Sciatic nerve (tissue), 2 donors: ENCODE measurements at places on chromosomes 3 and 15.
A peak's percentile ranks its signal among the peaks of the same experiment; 100 is the strongest.

GRCh38 chr3:60434950-60435349 is 816.3 kb downstream of the FHIT start:
- DNase-seq = no peak

DNA sequence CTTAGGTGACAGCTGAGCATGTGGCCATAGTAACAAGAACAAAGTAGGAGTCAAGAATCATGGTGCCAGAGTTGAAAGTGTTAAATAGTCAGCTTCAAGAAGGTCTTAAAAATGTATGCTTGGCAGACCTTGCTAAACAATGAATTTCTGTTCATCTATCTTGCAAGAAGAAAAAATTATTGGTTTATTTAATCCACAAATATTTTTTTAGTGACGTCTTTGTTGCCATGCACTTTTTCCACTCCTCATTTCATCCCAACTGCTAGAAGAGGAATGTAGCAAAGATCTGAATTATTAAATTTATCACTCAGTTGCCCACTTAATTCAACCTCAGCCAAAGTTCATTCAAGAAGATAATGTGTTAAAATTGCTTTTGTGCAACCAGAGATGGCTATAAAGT is 3.2 kb upstream of the SLC4A7 start:
- no peak for DNase-seq

DNA sequence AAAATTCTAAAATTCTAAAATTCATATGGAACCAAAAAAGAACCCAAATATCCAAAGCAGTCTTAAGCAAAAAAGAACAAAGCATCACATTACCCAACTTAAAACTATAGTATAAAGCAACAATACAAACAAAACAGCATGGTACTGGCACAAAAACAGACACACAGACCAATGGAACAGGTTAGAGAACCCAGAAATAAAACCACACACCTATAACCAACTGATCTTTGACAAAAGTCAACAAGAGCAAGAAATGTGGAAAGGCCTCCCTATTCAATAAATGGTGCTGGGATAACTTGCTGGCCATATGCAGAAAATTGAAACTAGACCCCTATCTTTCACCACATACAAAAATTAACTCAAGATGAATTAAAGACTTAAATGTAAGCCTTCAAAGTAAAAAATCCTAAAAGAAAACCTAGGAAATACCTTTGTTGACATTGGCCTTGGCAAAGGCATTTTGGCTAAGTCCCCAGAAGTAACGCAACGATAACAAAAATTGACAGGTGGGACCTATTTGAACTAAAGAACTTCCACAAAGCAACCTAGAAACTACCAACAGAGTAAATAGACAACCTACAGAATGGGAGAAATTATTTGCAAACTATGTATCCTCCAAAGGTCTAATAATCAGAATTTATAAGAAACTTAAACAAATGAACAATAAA is 56.9 kb downstream of the TTBK2 start:
- DNase-seq = no peak

DNA sequence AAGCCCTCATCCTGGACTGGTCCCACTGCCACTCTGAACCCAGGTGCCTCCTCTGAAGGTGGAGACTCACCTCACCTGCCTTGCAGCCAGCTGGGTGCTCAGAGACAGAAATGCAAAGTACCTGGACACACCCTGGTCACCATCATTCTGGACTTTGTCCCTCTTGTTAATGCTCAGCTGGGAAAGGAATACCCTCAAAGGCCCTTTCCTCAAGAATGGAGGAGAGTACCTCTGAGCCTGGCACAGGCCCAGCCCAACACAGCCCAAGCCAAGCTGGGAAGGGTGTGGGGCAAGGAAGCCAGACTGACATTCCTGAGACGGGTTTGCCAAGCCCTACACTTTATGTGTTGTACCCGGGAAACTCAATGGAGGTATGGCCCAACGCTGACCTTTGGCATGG is 983 bp upstream of the ALAS1 start:
- DNase-seq = no peak

DNA sequence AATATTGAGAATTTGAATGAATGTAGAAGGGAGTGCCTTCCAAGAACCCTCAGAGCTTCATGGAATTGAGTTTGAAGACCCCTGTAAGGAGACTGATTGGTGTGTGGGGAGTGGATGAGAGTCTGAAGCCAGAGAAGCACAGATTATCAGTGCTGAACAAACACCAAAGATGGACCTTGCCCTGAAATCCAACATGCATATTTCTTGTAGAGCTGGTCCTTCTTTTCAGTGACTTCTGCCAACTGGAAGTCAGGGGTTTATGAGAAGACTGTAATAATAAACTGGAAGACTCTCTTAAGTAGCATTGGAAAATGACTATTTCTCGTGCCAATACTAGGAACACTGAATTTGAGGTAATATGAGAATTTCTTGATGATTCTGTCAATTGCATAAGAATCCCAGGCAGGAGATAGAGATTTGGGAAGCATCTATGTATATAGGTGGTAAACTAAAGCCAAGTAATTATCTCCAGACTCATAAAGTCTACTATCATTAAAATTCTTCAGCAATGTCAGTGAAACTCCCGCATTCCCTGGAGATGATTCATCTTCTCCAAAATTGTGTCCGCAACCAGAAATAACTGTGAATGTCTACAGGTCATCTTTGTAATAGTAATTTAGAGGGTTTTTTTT is 213.8 kb downstream of the IL5RA start:
- no peak for DNase-seq

- no peak for DNase-seq
Observed at GRCh38 chr3:142623194-142623593, 27.0 kb downstream of the PLS1 start.

DNA sequence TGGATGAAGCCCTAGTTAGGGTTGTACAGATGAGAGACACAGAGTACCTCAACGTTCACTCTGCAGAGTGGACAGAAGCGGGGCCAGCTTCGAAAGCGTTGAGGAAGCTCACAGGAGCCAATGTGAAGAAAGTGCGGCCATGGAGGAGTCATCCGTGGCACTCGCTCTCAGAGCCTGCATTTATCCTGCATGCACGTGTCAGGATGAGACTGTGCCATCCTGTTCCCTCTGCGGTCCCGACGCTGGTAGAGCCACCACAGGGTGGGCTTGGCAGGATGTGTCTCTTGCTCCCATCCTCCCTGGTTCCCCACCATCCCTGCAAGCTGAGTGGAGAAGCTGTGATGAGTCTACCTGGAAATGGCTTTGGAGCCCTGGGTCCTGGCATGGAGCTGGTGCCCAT is 39.3 kb downstream of the KLHL25 start:
- peak; percentile 33 for DNase-seq

DNA sequence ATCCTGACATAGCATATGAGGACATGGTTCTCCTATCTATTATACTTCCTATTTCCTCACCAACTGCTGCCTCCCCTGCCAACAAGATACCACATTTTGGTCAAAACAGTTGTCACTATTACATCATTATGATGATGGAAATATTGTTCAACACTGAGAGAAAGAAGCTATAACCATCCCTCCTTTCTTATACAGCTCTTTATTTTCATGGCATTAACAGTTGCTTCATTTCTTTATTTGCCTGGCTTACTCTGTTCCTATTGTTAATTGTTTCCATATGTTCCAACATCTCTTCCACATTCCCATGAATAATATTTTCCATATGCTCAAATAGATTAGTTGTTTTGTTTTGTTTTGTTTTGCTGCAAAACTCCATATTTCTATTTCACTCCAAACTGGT is 40.8 kb upstream of the FILIP1L start:
- DNase-seq = no peak

- no peak for DNase-seq
Observed at GRCh38 chr3:113277414-113277813, 66.1 kb downstream of the BOC start.

GRCh38 chr15:66682865-66683264 is 19.2 kb upstream of the SMAD6 start:
- no peak for DNase-seq

GRCh38 chr3:7333125-7333524 is 472.2 kb downstream of the GRM7 start:
- no peak for DNase-seq

- no peak for DNase-seq
Observed at GRCh38 chr3:80677796-80678195, 910.0 kb upstream of the ROBO1 start.

DNA sequence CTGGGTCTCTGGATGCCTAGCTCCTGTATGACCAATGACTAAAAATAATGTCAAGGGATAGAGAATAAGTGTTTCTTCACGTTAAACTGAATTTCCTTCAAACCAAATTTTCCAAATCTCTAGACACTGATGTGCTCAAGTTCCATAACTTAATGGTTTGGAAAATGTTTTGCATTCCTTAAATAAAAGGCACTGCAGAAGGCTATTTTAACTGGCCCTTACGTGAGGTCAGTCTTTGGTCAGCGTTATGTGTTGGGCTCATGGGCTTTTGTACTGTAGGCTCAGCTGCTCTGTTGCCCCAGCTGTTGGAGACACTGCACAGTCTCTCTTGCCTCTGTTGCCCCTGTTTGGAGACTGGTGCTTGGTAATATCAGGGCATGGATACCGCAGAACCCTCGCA is 188.5 kb downstream of the TPRG1 start:
- DNase-seq = no peak

- no peak for DNase-seq
Observed at GRCh38 chr15:29132735-29133181, 136.9 kb downstream of the NSMCE3 start.

DNA sequence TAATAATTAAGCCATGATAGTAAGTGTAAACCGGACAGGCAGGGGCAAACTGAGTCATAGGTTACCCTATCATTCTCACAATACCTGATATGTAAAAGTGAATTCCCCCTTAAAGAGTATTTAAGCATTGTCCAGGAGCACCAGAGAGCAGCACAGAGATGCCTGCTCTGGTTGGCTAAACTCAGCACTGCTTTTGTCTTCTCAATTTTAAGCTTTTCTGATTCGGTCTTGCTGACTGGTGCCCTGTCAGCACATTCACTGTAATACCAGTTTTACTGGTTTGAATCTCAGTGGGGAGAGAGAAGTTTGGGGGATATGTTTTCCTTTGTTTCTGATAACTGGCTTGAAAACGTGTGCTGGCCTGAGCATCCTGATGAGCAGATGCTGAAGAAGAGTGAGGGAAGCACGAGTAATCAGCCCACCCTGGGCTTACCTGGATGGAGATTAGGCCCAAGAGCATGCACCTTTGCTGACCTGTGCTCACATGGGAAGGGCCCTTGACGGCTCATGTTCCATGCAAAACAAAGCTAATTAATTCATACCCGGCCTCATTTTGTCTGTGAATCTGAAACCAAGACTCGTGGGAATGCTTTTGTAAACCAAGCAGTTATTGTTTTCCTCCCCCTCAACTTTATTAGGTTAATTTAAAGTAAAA is 208.5 kb upstream of the MRPL3 start:
- no peak for DNase-seq

DNA sequence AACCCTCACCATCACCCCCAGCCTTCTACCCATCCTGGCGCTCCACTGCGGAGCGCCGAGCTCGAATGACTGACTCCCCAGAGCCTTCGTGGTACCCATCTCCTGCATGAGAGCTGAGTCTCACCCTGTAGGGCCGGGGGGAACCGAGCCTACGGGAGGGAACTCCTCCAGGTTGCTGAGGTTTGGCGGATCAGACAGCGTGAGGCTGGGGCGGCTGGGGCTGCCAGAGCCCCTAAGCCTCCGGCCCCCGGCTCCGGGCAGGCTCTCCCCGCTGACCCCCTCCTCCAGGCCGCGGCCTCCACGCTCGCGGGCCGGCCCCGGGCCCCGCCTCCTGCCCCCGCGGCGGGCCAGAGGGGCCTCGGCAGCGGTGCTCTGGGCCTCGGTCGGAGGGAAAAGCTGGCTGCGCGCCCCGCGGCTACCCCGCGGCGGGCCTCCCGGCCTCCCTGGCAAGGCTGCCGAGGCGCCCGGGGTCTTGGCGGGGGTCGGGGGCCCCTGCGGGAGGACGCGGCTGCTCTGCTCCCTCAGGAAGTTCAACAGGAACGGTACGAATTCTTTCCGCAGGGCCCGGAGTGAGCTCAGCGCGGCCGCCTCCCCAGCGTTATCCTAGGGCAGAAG is 643 bp downstream of the CDAN1 start:
- no peak for DNase-seq

GRCh38 chr3:71142441-71143161 is 440.9 kb downstream of the FOXP1 start:
- DNase-seq = no peak

DNA sequence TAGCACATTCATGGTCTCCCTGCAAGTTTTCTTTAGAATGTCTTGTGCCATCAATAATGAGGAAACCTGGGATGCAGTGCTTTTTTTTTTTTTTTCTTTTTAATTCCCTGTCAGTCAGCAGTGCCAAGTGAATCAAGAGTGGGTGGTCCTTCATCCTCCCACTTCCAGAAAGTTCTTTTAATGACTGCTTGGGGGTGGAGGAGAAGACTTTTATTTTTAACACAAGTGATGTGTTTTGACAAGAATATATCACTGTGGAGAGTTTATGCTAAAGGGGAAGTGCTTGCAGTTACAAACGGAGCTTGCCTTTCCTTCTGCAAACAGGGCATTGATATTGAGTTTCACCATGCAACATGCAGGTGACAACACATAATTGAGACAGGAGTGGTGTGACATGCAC is 69.7 kb downstream of the CACNA2D3 start:
- no peak for DNase-seq

GRCh38 chr3:168659015-168659414 is 563.3 kb upstream of the GOLIM4 start:
- no peak for DNase-seq

DNA sequence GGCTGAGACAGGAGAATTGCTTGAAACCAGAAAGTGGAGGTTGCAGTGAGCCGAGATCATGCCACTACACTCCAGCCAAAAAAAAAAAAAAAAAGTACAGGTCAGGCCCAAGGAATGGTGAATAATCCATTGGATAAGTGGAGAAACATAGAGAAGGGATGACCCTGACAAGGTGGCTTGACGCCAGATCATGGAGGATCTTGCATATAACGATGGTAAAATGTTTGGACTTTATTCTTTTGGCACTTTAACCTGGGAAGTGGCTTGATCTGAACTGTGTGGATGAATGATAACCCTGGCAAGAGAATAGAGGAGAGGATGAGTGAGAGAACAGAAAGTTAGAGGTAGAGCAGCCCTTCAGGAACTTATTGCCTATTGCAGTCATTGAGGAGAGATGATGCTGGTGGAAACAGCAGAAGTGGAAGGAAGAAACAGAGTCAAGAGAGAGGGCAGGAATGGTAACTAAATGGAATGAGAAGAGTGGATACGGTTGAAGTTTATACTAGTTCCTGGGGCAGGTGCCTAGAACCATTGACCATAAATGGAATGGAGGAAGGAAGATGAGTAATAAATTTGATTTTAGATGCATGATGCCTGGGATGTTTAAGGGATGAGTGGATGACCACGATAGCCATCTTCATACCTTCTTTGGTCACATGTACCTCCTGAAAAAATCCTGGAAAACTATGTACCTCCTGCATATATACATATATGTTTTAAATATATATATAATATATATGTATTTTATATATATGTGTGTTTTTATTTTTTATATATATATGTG is 57.8 kb downstream of the BLM start:
- no peak for DNase-seq

- DNase-seq = peak; percentile 90
Observed at GRCh38 chr15:77944002-77944867, 133.3 kb downstream of the TBC1D2B start.

DNA sequence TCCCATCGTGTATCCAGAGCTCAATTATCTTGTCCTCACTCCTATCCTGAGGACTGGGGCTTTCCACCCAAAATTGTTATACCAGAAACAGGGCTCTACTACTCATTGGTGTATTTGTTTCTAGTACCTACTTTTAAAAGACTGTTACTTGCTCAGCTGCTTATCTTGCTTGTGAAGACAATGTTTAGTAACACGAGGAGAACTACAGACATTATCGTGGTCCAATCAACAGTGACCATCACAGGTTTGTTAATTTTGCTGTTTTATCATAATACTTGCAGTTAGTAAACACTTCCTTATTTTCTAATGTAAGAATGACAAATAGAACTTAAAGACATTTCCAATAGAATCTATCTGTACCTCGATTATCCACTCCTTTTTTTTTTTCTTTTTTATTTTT is 13.5 kb downstream of the LRCH3 start:
- no peak for DNase-seq
